ENCODE measurements at places on chromosomes 4 and X.

DNA sequence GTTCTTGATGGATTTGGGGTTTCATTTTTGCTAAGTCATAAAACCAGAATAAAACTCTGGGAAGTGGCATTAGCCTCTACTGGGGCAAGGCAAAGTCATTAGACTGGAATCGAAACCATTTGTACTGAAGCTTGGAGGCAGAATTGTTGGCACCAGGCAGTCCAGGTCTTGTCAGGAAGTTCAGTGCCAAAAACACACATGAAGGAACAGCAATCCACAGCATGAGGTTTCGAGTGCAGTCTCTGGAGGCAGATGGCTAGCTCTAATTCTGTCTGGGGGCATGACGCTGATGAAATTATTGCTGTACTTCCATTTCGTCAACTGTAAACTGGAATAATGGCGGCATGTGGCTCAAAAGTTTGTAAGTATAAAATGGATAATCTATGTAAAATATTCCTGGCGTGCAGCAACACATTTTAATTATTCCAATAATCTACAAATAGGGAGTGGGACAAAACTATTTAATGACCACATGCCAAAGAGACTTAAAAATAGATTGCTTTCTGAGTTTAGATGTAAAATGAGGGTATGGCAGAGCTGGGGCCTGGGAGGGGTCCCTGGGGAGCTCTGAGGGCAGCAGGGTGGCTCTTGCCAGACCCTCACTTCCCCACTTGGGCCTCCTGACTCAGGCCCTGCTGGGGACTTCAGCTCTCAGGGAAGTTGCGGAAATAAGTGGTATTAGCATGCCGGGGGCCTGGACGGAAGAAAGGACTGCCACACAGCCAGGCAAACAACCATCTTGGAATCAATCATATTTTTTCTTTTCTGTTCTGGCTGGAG lies 18.8 kb upstream of the CENPU start:
- no peak for DNase-seq

GRCh38 chr4:24850674-24851073 lies 55.3 kb downstream of the SOD3 start:
- no peak for DNase-seq

- no peak for DNase-seq
Measured at GRCh38 chrX:7943600-7944245, 16.5 kb upstream of the PNPLA4 start.

- no peak for DNase-seq
Measured at GRCh38 chr4:83556006-83556707, 20.2 kb downstream of the GPAT3 start.

DNA sequence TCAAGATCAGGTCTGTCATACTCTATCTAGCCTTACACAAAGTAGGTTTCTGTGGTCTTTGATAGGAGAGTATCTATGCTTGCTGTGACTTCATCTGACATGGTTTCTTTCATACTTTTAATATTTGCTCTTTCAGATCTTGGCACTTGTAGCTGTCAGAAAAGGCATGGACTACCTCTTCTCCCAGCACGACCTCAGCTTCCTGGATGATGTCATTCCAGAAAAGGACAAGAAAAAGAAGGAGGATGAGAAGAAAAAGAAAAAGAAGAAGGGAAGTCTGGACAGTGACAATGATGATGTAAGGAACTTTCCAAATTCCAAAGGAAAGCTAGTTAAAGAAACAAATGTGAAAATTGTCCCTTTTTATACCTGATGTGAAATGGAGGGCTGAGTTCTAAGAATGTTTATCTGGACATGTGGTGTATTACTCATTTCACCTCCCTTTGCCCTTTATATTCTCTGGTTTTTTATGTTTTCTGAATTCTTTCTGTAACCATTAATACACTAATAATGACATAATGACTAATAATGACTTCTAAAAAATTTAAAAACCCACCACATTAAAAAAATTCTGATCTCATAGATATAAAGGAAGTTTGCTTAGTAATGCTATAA lies 221.2 kb downstream of the SLC4A4 start:
- no peak for DNase-seq

DNA sequence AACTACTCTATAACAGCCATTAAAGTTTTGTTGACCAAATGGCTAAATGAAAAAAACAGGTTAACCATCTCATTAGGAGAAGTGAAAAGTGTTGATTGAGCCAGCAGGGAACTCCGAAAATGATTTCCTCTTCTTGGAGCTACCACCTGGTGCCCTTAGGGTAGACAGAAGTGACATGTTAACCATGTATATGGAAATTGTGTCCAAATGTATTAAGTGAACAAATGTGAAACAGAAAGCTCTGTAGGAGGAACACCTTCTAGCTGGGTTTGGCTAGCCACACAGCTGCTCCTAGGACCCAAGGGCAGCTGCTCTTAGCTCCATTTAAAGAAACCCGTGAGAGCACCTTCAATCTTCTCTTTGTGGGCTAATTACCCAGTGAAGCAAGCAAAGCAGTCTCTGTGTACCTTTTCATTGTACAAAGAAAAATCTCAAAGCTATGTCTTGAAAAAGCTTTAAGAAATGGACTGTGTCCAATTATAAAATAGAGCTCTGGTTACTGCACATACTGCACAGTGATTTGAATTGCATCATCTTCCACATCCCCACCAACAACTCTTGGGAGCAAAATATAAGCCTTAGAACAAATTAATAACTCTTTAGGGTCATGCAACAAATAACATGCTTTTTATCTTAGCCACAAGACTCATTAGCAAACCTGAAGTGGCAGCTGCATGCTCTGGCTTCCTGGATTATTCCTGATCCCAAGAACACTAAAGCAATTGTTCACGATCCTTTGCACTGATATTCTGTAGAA lies 59.2 kb upstream of the PARM1 start:
- no peak for DNase-seq

DNA sequence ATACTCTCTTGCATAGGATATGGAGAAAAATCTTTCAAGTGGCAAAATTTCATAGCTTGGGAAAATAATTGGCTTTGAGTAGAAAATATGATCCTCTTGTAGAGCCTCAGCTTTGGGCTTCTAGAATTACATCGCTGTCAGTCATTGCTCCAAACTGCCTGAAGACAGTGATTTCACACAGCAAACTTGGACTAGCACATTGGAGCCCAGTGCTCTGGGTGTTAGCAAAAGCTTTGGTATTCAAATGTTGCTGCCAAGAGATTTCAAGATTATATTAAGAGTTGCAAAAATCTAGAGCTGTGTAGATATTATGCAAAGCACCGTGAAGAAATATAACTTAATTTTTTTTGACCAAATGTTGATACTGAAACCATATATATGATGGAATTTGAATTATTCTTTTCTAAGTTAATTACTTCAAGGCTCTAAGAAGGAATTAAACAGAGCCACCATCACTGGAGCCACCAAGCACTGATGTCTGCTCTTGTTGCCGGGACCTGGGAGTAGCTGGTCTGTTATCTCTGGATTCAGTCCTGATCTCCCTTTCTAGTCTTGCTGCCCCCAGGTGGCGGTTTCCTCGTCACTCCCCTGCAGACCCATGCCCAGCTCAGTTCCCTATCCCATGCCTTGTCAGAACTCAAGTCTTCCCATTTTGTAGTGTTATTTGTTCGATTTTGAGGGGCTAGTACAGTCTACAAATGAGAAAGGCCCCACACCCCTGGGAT lies 260.7 kb upstream of the SFRP2 start:
- no peak for DNase-seq

- DNase-seq: no peak
Measured at GRCh38 chr4:31051151-31051550, 331.0 kb downstream of the PCDH7 start.

- DNase-seq: no peak
Measured at GRCh38 chr4:86543560-86544309, 50.4 kb upstream of the PTPN13 start.

GRCh38 chr4:186172546-186172945 lies 18.8 kb upstream of the CYP4V2 start:
- DNase-seq: no peak

DNA sequence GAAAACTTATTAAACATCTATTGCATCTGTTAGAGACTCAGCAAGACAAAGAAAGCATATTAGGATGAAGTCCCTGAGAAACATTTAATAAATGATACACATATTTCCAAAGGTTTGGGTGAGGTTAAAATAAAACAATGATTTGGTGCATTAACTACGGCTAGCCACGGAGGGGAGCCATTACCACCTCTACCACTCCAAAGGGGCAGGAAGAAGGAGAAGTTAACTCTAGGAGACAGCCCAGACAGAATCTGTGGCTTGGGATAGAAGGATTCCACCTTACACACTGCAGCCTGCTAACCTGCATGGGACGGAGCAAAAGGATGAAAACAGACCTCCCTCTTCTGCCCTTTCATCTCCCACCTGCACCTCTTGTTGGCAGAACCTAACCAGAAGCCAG lies 189.1 kb upstream of the C1QTNF7 start:
- no peak for DNase-seq

GRCh38 chr4:56183344-56183959 lies 203.8 kb downstream of the AASDH start:
- no peak for DNase-seq

Measured in ureter (tissue), 1 donor.